ENCODE measurements at places on chromosomes 5 and 9. TPM values are rescaled to one million over a fixed set of nuclear protein-coding genes. Genes with fewer than 3 reads are reported as not detected.

DNA sequence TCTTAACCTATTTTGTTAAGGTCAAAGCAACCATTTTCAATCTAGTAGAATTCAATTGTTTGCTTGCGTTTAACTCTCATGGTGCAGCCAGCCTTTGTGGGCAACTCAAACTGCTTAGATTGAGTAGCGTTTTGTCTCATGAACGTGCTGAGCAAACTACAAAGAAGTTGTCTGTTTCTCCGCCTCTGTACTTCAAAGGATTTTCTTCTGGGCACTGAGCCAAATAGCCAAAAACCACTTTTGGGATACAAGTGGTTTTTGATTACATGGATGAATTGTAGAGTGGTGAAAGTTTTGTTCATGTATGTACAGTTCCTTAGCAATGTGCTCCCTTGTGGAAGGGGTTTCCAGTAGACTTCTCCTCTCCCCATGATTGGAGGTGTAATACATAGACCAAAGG, 122.9 kb downstream of the CFAP90 start:
- DNase-seq: no peak

MRPS2 gene
- total RNA-seq: 23.0 TPM

GRCh38 chr5:102324714-102325113, 28.6 kb upstream of the SLCO4C1 start:
- DNase-seq: no peak

ADGRD2 gene
- total RNA-seq: not detected

DNA sequence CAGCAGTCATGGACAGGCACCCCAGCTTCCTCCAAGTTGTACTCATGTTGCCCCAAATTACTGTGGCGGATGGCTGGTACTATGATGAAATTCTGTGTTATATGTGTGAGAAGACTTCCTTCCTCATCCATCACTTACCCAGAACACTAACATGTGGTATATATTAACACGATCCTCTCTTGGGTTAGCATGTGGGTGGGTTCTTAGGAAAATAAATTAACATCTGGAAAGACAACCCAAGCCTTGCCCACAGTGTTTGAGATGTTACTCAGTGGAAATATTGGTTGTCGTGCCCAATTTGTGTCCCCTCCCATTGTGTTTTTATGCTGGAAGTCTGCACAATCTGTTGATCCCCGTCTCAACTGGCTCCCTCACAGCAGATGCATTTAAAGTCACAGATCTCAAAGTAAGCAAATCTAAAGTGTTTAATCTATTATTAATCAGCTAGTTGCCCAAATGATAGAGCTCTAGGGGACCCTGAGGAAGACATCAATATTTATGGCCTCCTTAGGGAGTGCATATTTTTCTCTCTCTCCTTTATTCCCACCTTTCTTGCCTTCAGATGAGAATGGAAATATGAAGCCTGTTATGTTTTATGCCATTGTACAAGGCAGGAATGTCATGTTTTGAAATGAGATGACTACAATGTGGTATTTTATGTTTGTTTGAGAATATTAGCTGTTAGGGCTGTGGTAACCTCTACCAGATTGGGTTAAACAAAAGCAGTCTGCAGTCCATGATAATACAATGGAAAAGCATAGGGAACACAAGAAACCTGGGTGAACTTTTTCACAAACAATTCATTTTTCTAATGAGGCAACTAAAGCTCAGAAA, 93.9 kb downstream of the GRIA1 start:
- DNase-seq: no peak

- no peak for DNase-seq
These were observed 48.9 kb downstream of the FAM174A start for GRCh38 chr5:100584069-100584468.

GRCh38 chr5:10490927-10491672, 49.4 kb downstream of the ROPN1L start:
- no peak for DNase-seq

DNA sequence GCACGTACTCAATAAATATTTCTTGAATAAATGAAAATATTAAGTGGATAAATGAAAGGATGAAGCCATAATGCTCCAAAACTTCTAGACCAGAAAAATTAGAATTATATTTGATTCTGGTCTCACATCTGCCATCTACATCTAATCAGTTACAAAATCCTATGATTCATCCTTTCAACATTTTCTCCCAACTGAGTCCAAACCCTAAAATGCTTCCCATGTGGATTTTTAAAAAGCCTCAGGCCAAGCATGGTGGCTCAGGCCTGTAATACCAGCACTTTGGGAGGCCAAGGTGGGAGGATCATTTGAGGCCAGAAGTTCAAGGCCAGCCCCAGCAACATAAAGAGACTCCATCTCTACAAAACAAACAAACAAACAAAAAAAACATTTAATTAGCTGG, 31.6 kb upstream of the FST start:
- DNase-seq: no peak

PRKACG gene
- not detected for total RNA-seq

FABP6 gene
- total RNA-seq: not detected

DNA sequence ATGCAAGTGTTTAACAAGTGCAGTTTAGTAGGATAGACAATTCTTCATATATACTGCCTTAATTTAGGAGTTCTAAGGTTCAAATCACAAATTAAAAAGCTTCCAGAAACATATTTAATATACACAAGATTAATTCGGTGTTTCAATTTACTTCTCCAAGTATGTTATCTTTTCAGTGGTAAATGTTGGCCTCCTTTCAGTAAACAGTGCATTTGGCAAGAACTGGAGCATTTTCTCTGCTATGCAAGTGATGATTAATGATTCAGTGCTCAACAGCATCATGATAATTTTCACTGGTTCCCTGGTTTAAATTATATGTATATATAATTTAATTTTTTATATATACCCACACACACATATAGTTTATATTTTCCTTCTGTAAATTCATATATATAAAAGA, 541.7 kb downstream of the EFNA5 start:
- DNase-seq: no peak

Measured in pulmonary artery endothelial cell (primary cell).